ENCODE measurements at places on chromosomes 2 and 18.

- no peak for DNase-seq
Observed at GRCh38 chr2:23666980-23667357, 260.0 kb downstream of the ATAD2B start.

GRCh38 chr2:6750411-6751158 is 115.1 kb downstream of the CMPK2 start:
- DNase-seq = no peak

DNA sequence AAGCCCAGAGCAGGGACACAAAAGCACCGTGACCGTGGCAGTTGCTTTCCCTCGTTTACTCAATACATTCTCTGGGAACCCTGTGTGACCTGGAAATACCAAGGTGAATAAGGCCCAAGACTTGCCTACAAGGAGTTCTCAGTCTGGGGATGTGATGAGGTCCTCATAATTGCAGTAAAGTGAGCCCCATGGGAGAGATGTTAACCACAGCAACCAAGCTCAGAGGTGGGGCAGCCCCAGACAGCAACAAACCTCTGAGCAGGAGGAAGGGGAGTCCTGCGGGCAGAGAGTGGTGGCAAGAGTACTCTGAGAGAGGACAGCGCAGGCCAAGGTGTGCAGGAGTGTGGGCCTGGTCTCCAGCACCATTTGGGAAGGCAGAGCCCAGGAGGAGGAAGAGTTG is 91.6 kb downstream of the TTC32 start:
- DNase-seq = no peak

DNA sequence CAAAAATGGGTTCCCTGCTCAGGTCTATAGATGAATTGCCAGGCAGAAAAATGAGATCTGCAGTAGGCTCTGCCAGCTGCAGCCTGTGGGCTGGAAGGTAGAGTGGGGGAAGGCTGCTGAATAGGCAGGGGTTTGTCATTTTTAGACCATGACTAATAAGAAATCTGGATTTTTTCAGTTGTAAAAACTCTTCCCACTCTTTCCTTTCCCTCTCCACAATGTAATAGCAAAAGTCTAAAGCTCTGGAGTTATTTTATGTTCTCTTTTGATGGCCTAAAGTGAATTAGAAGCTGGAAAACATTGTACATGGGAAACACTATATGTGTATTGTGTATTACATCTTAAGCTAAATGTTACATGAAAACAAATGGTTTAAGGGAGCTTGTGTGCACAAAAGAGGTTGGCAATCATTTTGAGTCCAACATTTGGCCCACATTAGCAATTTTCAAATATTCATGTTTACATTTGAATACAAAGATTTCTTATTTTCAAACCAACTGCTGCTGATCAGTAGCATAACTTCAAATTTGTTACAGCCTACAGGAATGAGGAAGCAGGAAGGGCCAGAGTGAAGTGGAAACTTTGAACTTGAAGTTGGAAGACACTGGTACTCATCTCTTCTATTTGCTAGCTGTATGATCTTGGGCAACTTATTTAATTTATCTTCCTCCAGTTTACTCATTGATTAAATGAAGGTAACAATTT is 407.1 kb downstream of the SLC4A3 start:
- no peak for DNase-seq

DNA sequence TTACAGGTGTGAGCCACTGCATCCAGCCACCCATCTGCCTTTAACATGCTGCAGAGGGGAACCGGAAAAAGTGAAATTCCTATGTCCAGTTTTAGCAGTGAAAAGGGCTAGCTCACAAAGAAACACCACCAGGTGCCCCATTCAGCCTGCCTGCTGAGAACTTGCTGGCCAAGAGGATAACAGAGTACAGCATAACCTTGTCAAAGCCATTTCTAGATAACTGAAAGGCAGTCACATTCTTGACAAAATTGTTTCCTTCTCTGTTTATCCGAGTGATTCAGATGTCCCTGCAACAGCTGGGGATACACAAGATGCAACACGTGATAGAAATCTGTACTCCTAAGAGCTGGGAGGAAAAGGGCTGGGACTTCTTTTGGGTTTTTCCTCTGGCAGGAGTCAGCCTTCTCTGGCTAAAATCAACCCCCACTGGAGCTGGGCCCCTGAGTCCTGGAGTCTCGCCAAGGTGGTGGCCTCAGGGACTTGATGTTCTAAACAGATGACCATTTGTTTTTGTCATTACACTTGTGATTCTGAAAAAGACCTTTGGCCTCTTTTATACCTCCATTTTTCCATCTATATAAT is 505.4 kb downstream of the BCL11A start:
- no peak for DNase-seq

DNA sequence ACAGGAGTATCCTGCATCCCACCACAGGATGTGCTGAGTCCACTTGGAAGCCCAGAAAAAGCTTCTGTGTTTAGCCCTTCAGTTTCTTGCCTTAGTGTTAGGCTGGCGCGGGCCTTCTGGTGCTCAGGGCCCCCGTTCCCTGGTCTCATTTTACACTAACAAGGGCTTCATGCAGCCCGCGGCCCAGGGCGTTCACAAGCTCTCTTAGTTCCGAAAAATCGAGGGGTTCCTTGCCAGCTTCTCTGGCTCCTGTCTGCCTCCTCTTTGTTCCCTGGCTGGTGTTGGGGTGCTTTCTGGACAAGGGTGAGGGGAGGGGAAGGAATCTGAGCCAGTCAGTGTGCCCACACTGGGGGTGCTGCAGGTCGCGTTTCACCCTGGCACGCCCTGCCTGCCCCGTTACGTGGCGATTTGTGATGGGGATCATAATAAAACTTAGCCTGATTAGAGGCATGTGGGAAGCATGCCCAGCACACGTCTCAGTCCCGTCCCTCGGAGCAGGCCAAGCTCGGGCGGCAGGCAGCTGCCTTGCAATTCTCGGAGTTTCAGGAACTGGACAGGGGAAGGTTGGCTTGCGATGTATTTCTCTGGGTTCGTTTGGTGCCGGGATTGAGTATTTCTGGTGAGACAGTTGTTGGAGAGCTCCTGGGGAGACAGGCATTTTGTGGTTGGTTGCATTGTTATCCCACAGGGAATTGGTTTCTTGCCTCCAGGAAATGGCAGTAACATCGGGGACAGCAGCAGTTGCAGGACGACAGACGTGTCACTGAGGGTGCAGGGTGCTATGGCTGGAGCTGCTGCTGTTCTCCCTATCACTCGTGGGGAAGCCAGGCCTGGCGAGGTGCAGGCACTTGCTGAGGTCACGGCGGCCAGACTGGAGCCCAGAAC is 22.9 kb downstream of the SH3BP4 start:
- DNase-seq = no peak

DNA sequence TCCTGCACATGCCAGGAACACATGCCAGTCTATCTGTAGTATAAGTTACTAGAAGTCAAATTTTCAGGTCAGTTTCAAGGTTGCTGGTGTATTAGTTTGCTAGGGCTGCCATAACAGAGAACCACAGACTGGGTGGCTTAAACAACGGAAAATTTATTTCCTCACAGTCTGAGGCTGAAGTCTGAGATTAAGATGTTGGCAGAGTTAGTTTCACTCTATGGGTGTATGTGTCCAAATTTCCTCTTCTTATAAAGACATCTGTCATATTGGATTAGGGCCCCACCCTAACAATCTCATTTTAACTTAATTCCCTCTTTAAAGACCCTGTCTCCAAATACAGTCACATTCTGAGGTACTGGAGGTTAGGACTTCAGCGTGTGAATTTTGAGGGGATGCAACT is 26.5 kb downstream of the B3GNT7 start:
- DNase-seq = no peak

DNA sequence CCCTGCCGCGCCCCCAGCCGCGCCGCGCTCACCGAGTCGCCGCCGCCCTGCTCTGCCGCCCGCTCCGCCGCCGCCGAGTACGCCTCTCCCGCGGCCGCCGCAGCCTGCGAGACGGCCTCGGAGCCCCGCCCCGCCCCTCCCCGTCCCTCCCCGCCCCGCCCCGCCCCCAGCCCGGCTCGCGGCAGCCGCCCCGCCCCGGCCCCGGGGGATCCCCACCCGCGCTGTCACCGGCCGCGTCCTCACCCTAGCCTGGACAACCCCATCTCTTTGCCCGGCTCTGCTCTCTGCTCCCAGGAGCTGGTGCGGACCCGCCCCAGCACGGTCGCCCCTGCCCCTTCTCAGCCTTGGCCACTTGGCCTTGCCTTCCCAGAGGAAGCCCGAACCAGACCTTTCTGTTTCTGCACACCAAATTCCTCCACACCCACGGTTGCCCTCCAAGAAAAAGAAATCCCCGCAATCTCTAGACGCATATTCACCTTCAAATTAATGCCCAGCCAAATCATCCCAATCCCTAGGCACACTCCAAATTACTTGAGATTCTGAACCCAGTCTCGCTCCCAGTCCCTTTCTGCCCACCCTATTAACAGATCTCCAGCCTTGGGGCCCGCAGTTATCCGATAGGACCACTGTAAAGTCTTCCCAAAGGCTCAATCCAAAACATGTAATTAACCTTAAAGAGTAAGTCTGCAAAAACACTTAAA is at the start of gene CYRIA:
Gene CYRIA (minus strand): TSS at position 87 of the 701 bp plus-strand sequence. CDS start 77,715 bp downstream, outside the sequence.
- DNase-seq = peak; percentile 36

DNA sequence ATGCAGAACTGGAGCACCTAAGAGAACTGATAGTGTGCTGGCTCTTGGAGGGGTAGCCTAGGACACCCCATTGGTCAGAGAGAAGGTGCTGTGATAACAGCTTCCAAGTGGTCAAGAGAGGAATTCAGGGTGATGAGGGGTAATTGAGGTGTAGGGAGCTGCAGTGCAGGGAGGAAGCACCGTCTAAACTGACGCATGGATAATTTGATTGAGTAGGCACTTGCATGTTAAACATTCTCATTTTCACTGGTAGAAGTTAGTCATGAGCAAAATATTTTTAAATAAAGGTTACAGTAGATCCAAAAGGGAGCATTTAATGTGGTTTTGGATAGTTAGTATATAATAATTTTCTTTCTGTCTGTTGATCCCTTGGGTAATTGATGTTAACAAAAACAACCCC is 155.1 kb upstream of the TCF4 start:
- DNase-seq = no peak

DNA sequence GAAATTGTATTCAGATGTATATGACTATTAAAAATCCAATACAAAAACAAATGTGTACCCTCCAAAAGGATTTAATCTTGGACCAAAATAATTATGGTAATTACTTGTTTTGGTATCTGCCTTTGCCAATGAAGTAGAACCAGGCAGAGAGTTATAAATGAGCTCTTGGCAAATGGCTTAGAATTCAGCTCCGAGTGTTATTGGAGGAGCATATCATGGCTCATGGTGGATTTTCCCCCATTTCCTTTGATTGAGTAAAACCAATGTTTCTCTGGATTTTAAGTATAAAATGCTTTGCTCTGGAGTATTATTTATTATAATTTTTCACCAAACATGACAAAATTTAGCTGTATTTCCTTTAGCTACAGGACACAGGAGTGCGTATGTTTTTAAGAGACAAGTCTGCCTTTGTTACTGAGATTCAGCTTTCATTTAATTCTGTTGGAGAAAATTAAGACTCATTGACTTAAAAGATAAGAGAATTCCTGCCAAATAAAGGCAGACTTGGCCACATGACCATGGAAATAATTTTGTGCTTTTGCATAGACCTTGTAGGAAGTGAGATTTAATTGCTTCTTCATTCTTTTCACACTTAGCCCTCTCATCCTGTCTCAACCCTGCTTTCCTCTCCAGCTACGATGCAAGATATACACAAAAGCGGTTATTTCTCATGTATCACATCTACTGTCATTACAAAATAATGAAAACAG is 281.0 kb upstream of the SOX11 start:
- DNase-seq = no peak

- no peak for DNase-seq
Observed at GRCh38 chr2:70418514-70418913, 116.6 kb upstream of the FAM136A start.

DNA sequence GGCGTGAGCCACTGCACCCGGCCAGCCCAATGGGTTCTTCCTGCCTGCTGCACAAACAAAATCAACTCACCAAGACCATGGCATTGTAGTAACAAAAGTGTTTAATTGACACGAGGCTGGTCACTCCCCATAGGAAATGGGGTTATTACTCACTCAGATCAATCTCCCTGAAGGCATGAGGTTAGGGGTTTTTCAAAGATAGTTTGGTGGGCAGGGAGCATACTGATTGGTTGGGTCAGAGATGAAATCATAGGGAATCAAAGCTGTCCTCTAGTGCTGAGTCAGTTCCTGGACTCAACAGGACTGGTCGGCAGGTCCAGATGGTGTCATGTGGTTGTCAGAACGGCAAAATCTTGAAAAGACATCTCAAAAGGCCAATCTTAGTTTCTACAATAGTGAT is 122.1 kb downstream of the TMEM17 start:
- DNase-seq = no peak

- DNase-seq = no peak
Observed at GRCh38 chr18:78531637-78532036, 448.0 kb upstream of the SALL3 start.

DNA sequence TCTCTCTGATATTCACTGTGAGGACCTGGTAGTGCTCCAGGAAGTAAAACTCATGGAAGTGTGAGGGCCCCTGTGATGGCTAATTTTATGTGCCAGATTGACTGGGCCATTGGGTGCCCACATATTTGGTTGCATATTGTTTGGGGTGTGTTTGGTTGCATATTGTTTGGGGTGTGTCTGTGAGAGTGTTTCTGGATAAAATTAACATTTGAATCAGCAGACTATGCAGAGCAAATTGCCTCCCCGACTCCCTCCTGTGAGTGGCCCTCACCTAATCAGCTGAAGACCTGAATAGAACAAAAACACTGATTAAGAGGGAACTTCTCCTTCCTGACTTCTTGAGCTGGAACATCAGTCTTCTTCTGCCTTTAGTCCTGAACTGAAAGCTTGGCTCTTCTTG is 173.3 kb upstream of the LINC00305 start:
- DNase-seq = no peak
